ENCODE measurements at places on chromosomes 4 and X. TPM values are rescaled to one million over a fixed set of nuclear protein-coding genes. Genes with fewer than 3 reads are reported as not detected.

DNA sequence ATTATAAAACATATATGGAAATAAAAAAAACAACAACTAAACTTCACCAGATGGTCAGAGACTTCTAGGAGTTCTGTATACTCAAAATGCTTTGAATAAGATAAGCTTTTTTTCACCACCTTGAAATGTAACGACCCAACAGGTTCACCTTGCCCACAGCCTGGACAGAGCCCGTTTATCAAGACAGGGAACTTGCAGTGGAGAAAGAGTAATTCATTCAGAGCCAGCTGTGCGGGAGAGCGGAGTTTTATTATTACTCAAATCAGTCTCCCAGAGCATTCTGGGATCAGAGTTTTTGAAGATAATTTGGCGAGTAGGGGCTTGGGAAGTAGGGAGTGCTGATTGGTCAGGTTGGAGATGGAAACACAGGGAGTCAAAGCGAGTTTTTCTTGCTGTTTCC is 38.5 kb downstream of the AGA start:
- no peaks in the 10 kb centered on the region for H3K4me1 ChIP-seq
- no peaks in the 10 kb centered on the region for H3K36me3 ChIP-seq
- H3K27ac ChIP-seq: no peak overlapping the region
- no peak overlapping the region for H3K4me3 ChIP-seq
- no peak for DNase-seq

DNA sequence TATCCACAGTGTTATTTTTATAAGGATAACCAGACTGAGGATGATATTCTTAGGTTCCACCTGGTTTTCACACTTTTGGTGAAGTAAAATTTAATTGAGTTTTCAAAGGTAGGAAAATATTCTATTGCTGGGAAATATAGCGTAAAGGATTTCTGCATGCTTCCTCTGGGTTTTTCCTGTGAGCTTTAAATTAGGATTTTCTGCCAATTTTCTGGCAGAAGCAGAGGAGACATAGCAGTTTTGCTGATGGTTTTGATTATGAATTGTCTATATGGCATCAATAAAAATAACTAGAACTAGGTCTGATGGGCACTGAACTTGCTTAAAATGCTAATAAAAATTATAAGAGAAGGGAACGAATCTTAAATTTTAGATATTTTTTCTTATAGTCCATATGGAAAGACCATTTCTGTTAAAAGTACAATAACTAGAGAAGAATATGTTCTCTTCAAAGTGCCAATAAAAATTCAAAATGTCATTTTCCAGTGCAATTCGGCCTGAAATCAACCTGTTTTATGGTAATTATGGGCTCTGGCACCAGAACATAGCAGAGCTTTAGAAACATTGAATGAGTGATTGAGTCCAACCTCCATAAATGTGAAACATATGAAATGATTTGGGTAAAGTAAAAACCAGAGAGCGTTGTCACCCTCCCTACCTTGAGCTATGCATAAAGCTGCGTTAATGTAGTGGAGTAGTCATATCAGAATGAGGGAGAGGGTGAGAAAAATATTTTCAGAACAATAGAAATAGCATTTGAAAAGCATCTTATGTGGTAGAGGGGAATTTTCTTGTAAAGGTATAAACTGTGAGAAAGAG is 279.7 kb downstream of the SPRY1 start:
- peak overlapping the region; percentile 6 for H3K4me3 ChIP-seq
- no peaks in the 10 kb centered on the region for H3K27me3 ChIP-seq
- H3K27ac ChIP-seq: peak overlapping the region; percentile 90
- DNase-seq: peak; percentile 86
- no peaks in the 10 kb centered on the region for H3K36me3 ChIP-seq

DNA sequence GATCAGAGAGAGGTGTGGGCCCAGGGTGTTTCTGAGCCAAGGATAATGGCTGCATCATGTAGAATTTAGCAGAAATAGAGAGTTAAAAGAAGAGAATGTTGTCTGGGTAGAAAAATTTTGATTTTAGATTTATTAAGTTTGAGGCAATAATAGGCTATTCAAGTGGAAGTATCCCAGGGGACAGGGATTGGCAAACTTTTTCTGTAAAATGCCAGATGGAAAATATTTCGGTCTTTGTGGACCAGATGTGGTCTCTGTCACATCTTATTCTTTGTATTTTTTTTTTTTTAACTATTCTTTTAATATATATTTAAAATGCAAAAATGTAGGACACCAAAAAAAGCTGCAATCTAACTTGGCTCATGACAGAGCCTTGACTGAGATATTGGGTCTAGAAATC is 33.1 kb downstream of the IL15 start:
- H3K27me3 ChIP-seq: no peaks in the 10 kb centered on the region
- no peak for DNase-seq
- no peaks in the 10 kb centered on the region for H3K4me1 ChIP-seq
- no peak overlapping the region for H3K4me3 ChIP-seq
- H3K36me3 ChIP-seq: no peaks in the 10 kb centered on the region

- H3K27ac ChIP-seq: no peak overlapping the region
- H3K36me3 ChIP-seq: no peaks in the 10 kb centered on the region
- H3K27me3 ChIP-seq: peaks cover 27% of the 10 kb centered on the region
- no peaks in the 10 kb centered on the region for H3K4me1 ChIP-seq
- DNase-seq: no peak
Measured at GRCh38 chr4:1475277-1476139, 69.3 kb upstream of the NKX1-1 start.

The TXK gene
- polyA plus RNA-seq: 0.72 TPM

The PRDM8 gene
- 11.7 TPM for polyA plus RNA-seq

The FRAS1 gene
- 11.2 TPM for polyA plus RNA-seq

All from muscle of leg (tissue), 16 donors.